Mesothelial cell of epicardium (in vitro differentiated cells): ENCODE measurements at places on chromosomes 4 and X. TPM values are rescaled to one million over a fixed set of nuclear protein-coding genes. Genes with fewer than 3 reads are reported as not detected.

DNA sequence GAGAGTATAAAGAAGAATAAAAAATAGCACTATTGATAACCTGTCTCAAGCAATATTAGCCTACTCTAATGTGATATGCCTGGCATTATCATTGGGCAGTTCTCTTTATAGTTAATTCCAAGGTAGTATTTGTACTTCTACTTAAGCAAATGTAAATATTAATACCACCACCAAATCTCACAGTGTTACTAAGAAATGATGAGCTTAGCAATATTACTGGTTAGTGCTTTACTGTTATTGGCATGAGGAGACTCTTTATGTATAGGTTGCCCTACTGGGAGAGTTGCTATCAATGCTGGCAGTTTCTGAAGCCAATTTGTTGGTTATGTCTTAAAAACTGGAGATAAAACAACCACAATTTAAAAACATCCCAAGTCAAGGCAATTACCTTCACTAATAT lies 155.7 kb downstream of the CDS1 start:
- no peak for DNase-seq

SASH3 gene
- not detected in 3 replicates for total RNA-seq

DNA sequence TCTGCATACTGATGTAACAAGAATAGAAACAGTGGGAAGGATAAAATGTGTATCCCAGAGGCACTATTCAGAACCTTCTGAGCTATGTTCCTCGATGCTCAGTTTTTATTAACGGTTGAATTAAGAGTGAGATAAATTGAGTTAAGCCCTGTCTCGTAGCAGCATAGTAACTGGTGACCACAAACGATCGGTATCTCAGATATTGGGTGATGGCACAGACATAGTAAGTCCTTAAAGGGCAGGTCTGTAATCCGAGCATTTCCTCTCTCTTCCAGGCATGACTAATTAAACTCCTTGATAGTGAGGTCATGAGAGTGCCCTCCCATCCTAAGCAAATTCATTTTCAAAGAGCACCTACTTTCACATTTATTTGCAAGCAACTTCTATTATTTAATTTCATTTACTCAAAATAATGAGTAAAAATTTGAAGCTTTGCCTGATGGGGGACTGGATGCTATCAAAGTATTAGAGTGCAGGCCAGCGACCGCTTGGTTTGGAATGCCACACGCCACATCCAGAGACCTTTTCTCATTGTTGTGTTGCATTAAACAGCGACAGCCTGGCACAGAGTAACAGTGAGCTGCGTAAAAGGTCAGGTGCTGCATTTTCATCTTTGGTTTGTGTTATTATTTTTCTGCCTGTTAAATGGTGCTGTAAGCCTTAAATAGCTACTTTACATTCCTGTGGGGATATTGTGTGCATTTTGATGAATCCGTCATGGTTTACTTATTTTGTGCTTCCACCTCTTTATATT lies 101.9 kb downstream of the PCDH7 start:
- no peak for DNase-seq

- no peak for DNase-seq
Observed at GRCh38 chr4:124710911-124711310, 1.6 kb downstream of the ANKRD50 start.

OCRL gene
- 46.7 to 49.0 TPM (median 48.9 TPM) in 3 replicates for total RNA-seq

DNA sequence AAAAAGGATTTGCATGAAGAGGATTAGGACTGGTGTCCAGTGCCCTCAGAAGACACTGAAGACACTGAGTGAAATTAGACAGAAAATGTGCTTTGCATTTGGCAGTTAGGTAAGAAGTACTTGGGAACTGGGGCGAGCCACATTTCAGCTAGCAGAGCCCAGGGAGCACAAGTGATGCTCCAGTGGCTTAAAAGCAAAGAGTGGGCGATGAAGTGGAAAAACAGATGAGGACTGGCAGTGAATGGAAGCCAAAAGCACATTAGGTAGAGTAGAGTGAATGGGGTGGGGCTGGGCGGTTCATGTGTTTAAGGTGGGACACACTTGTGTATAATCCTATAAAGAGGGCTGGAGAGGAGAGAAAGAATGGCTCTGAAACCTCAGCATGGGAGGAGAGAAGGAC lies 18.4 kb downstream of the DCLK2 start:
- DNase-seq: no peak

CXCL8 gene
- 8.8 to 9.5 TPM (median 8.9 TPM) in 3 replicates for total RNA-seq

DNA sequence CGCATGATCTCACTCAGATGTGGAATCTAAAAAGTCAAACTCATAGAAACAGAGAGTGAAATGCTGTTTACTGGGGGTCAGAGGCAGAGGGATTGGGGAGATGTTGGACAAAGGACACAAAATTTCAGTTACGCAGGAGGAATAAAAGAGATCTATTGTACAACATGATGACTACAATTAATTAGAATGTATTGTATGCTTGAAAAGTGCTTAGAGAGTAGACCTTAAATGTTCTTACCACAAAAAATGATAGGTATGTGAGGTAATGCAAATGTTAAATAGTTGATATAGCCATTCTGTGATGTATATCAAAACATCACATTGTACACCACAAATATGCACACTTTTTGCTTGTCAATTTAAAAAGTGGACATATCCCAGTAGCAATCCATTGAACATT lies 36.1 kb upstream of the PHKA2 start:
- no peak for DNase-seq

MAOA gene
- 0.51 to 1.1 TPM (median 0.63 TPM) in 3 replicates for total RNA-seq

GRCh38 chrX:153371256-153371655 lies 29.9 kb downstream of the PNMA6E start:
- no peak for DNase-seq

SULT1E1 gene
- 118 to 122 TPM (median 121 TPM) in 3 replicates for total RNA-seq

DNA sequence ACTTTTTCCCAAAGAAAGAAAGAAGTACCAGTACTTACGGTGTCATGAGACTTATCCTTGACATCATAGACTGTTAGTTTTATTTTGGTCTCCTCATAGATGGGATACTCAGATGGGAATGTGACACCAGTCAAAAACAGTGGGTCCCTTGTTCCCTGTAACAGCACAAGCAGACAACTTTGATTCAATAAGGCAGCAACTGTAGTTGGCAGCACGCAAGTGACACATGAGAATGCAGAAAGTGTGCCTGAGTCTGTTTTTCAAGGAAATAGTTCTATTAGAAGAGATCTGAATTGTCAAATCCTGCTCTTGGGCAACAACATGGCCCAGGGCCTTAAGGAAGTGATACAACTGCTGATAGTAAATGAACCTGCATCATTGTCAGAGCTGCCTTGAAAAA lies 443.2 kb downstream of the INPP4B start:
- DNase-seq: no peak

GRCh38 chr4:54281054-54281766 lies 52.1 kb downstream of the PDGFRA start:
- no peak for DNase-seq

DNA sequence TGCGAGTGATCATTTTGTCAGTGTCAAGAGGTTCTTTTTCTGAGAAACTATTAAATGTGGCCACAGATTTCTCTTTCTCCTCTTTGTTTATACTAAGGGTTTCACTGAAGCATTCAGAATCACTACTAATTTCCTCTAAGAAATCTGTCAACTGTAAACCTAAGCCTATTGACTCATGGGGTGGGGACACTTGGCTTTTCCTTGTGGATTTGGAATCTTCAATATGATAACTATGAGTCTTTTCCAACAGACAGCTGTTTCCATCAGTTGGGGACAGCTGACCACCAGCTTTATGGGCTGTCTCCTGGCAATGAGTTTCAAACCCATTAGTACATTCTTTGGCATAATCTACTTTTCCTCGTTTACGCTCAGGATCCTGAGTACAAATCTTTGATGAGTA lies 13.8 kb downstream of the PGRMC1 start:
- DNase-seq: no peak

- DNase-seq: no peak
Observed at GRCh38 chr4:159540038-159540437, 437.2 kb downstream of the RAPGEF2 start.

EPHA5 gene
- 0.75 to 1.0 TPM (median 0.94 TPM) in 3 replicates for total RNA-seq

GRCh38 chrX:115393271-115393670 lies 103.8 kb downstream of the LUZP4 start:
- no peak for DNase-seq

- no peak for DNase-seq
Observed at GRCh38 chr4:95643627-95644026, 94.9 kb upstream of the UNC5C start.

DNA sequence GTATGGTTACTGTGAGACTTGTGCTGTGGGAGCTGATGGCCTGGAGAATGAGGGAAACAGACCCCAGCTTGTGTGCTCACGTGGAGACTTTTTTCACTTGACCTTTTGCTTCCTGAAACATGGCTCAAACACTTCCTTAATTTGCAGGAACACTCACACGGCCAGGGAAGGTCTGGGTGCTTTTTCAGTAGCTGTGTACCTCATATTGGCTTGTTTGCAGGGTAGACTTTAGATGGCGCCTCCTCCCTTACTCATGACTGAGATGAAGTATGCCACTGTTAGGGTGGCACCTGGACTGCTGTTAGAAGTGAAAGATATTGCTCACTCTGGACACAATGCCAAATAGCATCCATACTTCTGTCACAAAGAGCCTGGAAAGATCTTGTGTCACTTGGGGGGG lies 75.7 kb upstream of the WDR1 start:
- DNase-seq: no peak

DNA sequence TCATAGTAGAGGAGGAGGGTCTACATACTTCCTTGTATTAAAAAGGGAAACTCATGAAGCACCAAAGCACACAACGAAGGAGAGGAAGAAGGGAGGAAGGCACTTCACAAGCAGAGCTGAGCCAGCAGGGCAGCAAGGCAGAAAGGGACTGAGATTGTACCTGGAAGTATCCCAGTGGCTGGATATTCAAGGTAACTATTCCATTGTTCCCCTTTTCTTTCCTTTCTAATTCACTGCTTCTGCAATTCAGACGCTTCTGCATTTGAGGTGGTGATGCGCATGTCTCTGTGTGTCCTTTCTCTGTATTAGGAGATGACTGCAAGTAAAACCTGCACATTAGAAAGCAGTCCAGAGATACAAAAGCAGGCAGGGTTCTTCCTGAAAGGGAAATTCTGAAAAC lies 54.9 kb downstream of the UBQLN2 start:
- no peak for DNase-seq
